Breast epithelium (tissue), 4 donors: ENCODE measurements at places on chromosomes 6 and 20. TPM values are rescaled to one million over a fixed set of nuclear protein-coding genes. Genes with fewer than 3 reads are reported as not detected.

The CTNNBL1 gene
- 37.0 TPM for total RNA-seq

DNA sequence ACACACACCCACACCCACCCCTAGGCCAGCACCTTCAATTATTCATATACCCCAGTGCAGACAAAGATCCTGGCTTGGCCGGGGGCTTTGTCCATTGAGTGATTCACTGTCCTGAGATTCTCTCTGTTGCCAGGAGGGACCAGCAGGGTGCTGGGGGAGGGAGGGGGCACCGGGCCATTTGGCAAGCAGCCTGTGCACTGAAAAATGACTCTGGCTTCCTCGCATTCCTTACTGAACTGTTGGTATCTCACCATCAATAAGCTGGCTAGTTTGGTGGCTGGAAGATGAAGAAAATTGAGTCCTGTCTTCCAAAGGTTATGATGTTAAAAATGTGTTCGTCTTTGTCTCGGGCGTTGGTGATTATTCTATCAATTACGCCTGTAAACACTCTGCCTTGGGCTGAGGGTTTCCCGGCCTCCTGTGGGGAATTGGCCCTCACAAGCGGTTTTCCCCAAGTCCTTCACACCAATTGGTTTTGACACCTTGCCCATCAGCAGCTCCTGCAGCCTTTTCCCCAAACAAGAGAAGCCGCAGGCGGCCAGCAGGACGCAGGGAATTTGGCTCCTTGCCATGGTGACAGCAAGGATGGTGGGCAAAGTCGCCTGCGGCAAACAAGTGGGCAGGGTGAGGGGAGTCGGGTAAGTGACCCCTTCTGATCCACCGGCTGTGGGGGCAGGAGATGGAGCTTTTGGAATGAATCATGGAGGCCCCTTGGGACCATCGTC lies 4.9 kb downstream of the VSTM2L start:
- DNase-seq = no peak

GRCh38 chr20:6657904-6658303 lies 109.6 kb upstream of the BMP2 start:
- DNase-seq = no peak

DNA sequence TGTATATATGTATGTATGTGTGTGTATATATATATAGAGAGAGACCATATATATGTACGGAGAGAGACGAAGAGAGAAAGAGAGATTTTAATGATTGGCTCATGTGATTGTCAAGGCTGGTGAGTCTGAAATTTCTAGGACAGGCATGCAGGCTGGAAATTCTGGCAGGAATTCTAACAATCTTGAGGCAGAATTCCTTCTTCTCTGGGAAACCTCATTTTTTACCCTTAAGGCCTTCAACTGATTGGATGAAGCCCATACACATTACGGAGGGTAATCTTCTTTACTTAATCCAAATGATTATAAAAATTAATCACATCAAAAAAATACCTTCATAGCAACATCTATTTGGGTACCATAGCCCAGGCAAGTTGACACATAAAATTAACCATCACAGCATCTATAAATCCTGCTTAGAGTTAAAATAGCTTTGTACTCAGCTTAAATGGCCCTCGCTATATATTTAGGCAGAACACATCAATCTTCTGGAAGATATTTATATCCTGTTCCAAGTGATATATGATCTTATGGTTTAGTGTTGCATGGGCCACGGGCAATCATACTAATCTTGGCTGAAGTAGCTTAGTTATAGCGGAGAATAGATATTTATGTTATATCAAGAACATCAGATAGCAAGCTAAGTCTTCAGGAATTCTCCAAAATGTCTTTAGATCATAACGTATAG lies 36.6 kb downstream of the ABRACL start:
- no peak for DNase-seq

- DNase-seq = no peak
Observed at GRCh38 chr6:18263418-18264218, 712 bp downstream of the DEK start.

The PHACTR3 gene
- total RNA-seq = 0.33 TPM

GRCh38 chr20:56758706-56759105 lies 129.6 kb downstream of the TFAP2C start:
- DNase-seq = no peak

DNA sequence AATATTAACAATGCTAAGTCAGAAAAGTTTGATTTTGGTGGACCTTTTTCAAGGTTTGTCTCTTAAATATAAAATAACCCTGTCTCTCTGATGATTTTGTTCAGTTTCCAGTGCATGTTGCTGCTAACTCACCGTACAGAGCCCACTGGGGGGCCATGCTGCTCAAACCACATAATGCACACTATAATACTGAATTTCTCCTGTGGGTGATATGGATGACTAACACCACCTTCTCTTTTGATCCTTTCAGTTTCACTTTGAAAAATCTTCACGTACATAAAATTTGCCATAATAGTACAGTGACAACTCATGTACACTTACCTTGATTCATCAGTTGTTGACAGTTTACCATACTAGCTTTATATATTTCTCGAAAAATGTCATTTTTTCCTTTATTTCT lies 506.6 kb upstream of the MAN1A1 start:
- no peak for DNase-seq

- DNase-seq = no peak
Observed at GRCh38 chr20:40646361-40646760, 42.7 kb downstream of the MAFB start.

DNA sequence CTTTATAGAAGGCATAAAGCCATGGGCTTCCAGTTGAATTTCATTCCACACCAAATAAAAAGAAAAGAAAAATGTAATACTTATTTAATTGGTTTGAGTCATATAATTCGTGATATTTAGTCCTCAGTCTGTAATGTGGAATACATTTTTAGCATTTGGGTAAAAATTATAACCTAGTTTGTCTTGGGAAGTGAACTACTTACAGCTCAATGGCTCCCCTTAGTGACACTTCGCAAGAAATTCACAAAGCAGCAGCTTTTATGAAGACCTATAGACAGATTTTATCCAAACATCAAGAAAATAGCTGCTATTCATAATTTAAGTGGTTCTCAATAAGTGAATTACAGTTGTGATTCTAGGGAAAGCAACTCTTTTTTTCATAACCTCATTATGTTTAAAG lies 72.1 kb downstream of the RSPO3 start:
- no peak for DNase-seq

GRCh38 chr20:48912065-48912464 lies 9.4 kb upstream of the ARFGEF2 start:
- DNase-seq = no peak

The RIPOR3 gene
- total RNA-seq = 4.5 TPM

DNA sequence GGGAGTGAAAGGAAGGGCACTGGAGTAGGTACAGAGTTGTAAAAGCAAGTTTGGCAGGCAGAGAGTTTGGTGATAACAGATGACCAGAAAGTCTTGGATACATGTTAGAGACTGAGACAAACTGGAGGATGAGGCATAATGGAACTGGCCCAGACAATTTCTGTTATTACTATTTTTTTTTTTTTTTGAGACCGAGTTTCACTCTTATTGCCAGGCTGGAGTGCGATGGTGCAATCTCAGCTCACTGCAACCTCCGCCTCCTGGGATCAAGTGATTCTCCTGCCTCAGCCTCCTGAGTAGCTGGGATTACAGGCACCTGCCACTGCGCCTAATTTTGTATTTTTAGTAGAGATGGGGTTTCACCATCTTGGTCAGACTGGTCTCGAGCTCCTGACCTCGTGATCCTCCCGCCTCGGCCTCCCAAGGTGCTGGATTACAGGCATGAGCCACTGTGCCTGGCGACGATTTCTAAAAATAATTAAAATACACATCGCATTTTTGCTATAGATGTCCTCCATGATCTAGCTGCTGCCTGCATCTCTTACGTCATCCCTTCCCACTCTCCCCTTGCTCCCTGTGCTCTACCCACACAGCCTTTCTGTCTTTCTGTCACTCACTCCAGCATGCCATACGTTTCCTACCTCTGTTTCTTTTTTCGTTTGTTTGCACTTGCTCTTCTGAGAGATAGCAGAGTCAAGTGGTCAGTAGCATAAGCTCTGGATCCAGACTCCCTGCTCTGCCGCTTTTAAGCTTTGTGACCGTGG lies 23.5 kb downstream of the MAPK14 start:
- no peak for DNase-seq

GRCh38 chr6:156686995-156687788 lies 90.0 kb upstream of the ARID1B start:
- peak; percentile 92 for DNase-seq

- no peak for DNase-seq
Observed at GRCh38 chr6:97866616-97867015, 583.6 kb upstream of the MMS22L start.

- peak; percentile 20 for DNase-seq
Observed at GRCh38 chr20:19692685-19693119, 65.4 kb upstream of the RIN2 start.

DNA sequence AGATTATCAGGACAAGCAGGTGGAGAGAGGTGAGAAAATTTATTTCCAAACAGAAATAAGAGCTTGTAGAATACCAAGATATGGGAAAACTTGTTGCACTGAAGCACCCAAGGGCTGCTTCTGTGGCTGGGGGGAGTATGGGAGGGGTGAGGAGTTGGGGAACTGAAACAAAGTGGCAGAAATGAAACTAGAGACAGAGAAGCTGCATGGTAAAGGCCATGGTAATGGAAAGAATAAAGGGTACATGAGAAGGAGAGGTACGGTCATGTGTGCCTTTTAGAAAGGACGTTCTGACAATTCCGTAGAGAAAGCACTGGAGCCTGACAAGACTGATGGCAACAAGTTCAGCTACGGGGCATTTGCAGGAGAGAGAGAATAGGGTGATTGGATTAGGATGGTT lies 51.6 kb upstream of the RIN2 start:
- no peak for DNase-seq

- DNase-seq = no peak
Observed at GRCh38 chr6:148981515-148981914, 234.7 kb downstream of the UST start.

DNA sequence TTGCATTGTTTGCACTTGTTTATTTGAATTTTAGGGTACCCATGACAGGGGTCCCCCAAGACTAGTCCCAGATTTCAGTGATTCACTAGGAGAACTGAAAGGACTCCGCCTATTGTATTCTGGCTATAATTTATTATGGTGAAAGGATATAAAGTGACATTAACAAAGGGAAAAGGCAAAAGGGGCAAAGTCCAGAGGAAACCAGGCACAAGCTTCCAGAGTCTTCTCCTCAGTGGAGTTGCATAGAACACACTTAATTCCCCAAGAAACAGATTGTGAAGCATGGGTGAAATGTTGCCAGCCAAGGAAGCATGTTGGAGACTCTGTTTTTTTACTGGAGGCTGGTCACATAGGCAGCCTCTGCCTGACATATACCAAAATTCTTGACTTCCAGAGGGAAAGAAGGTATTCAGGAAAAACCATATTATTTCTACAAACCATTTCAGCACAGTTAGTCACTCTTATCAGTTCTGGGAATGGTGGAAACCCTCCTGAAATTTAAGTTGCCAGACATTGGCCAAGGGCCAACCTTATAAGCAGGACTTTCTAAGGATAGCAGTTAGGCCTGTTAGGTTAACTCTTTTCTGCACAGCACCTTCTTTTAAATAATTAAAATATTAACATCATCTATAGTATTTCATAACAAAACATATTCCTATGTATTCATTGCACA lies 71.8 kb downstream of the FIG4 start:
- DNase-seq = no peak

GRCh38 chr6:127026247-127026646 lies 92.2 kb upstream of the RSPO3 start:
- no peak for DNase-seq

- no peak for DNase-seq
Observed at GRCh38 chr6:56245903-56246351, 1.5 kb downstream of the COL21A1 start.

GRCh38 chr6:28078050-28078449 lies 2.3 kb upstream of the ZNF165 start:
- no peak for DNase-seq

The HTR1B gene
- not detected for total RNA-seq
